Stimulated activated CD8-positive, alpha-beta memory T cell treated with anti-CD3 and anti-CD28 coated beads, Interleukin-15, amount 100 ng/mL, for 24 hours (primary cell): ENCODE measurements at places on chromosomes 3 and 15.

DNA sequence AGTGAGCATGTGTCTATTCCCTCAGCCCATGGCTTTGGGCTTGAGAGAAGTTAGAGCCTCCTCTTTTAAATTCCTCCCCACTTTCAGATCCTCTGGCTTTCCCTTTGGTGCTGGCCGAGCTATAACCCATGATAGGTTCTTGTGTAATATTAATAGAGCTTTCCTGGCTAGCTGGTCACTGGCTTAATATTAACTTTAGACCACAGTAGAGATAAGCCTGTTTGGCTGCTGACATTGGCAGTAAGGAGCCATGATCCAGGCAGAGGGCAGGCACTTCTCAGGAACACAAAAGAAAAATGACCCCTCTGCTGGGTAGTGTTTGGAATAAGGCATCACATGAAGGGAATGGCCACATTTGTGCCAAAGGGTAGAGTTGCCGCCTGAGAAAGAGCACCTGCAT, 65.4 kb upstream of the UMPS start:
- no peak for DNase-seq

GRCh38 chr3:42664438-42664803, 10.9 kb downstream of the ZBTB47 start:
- no peak for DNase-seq

DNA sequence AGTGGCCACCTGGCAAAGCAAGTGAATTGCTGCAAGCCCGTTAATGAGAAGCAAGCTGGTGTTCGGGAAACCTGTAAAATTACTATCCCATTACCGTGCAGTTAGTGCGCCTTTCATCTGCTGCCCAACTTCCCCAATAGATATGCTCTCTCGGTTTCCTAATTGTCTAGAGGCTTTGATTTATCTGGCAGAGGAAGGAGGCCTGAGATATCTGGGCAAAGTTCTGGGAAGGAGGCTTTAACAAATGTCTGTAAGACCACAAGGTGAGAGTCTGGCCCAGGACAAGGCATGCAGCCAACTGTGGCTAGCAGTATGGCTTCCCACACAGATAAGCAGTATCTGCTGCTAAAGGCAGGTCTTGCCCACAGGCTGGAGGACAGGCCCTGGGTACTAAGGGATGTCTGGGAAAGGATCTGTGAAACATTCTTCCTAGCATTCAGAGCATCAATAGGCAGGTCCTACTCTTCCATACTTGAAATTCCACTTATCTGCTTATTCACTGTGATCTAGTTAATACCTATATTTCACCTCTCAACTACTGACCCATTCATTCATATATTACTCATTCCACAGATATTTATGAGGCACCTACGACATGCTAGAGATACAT, 130.0 kb upstream of the SLC2A2 start:
- DNase-seq, result no peak

GRCh38 chr3:11637901-11638458, 5.7 kb downstream of the VGLL4 start:
- no peak for DNase-seq

DNA sequence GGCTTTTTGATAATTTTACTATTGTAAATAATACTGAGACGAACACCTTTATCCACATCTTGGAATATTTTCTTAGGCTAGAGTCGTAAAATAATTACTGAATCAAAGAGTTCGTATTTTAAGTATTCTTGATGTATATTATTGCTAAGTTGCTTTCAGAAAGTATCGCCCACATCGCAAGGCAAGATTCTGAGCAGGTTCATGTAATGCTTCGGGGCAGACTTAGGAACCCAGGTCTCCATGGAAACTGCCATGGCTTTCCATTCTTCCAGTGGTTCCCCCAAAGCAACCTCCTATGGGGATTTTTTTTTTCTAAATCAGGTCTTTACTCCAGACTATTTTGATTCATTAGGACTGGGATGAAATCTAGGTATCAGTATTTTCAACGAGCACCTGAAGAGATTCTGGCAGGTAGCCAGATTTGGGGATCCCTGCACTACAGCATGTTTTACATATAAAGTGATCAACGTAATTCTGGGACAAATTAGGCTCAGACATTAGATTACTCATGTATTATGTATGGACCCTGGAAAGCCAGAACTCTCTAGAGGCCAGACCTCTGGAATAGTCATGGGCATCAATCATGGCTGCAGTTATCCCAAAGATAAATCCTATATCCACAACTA, 86.5 kb downstream of the B3GNT5 start:
- no peak for DNase-seq

DNA sequence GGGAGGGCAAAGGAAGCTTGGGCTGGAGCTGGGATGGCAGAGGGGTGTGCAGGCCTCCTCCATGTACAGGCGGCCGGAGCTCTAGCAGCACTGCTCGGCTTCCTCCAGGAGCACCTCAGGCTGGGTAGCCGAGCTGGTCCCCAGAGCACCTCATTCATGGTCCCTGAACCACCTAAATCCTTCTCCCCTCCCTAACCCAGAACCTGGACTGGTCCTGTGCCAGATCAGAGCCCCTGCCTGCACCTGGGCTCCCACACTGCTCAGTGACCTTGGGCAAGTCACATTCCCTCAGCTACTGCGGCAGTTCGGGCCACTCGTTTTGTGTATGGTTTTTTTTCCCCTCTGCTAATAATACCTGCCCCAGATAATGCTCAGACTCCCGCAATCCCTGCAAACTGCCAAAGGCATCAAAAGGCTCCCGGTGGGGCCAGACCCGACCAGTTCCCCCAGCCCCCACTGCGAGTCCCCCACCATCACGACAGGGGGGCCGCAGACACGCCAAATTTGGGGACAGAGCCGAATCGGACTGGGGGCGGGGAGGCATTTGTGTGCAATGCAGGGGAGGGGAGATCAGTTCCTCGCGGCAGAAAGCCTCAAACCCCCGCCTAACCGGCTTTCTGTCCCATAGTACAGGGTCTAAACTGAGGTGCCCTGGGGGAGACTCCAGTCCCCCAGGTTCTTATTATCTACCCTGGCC, 1.3 kb downstream of the SEMA7A start:
- no peak for DNase-seq
